ENCODE measurements at places on chromosomes 11 and 22.

- DNase-seq, result no peak
Measured at GRCh38 chr11:15196704-15197103, 82.0 kb downstream of the INSC start.

DNA sequence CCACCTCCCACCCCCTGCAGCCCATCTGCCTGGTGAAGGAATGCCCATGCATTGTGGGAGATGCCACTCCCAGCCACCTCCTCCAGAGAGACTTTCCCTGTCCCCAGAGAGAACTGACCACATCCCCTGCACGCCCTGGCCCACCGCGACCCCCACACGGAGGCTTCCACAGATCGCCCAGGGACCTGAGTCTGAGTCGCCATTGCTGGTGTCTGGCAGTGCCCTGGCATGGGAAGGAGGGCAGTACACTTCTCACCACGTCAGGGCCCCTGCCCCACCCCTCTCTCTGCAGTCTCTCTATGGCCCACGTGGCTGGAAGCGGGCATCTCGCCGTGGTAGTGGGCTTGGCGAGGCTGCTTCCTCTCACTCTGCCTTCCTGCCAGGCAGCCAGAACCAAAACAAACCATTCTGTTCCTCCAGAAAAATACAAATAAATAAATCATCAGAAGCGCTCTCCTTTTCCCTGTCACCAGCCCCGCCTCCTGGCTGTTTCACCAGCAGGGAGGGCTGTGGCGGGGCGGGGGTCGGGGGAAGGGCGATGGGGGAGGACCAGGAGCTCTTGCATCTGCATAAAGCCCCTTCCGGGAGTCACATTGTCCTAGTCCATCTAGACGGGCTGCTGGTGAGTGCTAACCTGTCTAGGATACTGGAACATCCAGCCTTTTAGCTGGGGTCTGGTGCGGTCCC lies 20.9 kb downstream of the SHISAL1 start:
- DNase-seq, result no peak

- no peak for DNase-seq
Measured at GRCh38 chr11:110331626-110332025, 35.2 kb upstream of the RDX start.

DNA sequence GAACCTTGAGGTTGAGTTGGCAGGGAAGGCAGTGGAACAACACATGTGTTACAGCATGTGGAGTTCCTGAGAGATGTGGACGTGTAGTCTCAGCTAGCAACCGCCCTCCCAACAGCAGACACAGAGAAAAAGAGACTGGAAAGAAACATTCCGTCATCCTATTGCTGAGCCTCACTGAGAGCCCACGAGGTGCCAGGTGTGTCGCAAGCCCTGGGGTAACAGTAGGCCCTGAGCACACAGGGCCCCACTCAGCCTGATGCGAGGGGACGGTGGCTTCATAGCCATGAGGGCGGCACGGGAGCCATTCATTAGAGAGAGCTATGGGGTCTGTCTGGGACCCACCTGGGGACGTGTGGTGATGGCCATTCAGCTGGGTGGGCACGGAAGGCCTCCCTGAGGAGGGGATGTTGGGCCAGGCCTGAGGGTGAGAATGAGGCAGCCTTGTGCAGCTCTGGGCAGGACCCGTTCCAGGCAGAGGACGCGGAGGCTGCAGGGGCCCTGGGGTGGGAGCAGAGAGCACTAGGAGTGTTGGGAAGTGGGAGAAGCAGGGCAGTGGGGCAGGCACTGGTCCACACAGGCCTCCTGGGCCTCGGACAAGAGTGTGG lies 26.2 kb downstream of the MPPED1 start:
- no peak for DNase-seq

- no peak for DNase-seq
Measured at GRCh38 chr22:20160041-20160440, 9.2 kb upstream of the CCDC188 start.

DNA sequence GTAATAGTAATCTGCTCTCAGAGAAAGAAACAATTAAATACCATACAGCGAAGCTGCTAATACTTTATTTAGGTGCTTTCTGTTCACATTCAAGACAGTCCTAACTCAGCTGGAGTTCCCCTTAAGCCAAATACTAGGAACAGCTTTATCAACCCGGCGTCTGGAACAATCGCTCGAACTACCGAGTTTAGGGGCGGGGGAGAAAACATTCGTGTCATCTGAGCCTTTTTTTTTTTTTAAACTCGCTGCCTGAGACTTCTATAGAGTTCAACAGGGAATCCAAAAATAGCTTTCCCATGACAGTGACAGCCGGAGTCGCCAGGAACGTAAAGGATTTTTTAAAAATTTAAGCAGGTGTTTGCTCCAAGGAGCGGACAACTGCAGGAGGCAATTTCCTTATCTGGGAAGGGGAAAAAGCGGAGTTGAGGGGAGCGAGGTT lies 852 bp downstream of the TRAF6 start:
- no peak for DNase-seq

GRCh38 chr11:60206616-60207015 lies 23.7 kb upstream of the MS4A6A start:
- DNase-seq, result no peak

DNA sequence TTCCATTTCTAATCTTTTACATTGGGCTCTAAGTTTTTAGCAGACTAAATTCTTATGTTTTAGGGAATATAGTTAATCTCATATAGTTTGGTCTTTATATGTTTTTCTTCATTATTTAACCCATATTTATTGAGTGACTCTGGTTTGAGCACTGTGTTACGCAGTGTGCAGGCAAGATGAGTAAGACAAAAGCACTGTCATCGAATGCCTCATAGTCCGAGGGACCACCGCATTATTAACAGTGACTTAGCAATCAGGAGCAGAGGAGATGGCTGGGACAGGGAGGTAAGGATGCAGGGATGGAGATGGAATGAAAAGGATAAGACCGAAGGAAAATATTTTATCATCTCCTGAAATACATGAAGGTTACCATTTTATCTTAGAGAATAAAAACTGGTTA lies 65.2 kb upstream of the CTSC start:
- DNase-seq, result no peak

- no peak for DNase-seq
Measured at GRCh38 chr11:8352876-8353505, 89.3 kb upstream of the LMO1 start.

DNA sequence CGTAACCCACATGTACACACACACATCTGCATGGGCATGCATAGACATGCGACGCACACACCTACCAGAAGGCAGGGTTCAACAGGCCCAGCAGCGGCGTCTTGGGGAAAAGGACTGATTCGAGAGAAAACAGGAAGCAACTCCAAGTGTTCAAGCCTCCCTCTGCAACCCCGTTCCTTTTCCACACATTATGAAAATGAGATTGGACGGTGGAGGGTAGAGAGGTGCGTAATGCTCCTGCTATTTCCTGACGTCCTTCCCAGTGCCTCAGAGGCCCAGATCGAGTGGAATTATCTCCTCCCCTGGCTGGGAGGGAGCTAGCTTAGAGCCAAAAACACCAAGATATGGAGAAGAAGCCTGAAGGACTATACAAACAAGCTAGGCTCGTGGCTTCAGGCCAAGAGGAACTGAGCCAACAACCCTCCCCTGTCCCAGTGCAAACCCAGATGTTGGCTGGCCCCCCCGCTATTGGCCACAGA lies 289.2 kb downstream of the MN1 start:
- no peak for DNase-seq

DNA sequence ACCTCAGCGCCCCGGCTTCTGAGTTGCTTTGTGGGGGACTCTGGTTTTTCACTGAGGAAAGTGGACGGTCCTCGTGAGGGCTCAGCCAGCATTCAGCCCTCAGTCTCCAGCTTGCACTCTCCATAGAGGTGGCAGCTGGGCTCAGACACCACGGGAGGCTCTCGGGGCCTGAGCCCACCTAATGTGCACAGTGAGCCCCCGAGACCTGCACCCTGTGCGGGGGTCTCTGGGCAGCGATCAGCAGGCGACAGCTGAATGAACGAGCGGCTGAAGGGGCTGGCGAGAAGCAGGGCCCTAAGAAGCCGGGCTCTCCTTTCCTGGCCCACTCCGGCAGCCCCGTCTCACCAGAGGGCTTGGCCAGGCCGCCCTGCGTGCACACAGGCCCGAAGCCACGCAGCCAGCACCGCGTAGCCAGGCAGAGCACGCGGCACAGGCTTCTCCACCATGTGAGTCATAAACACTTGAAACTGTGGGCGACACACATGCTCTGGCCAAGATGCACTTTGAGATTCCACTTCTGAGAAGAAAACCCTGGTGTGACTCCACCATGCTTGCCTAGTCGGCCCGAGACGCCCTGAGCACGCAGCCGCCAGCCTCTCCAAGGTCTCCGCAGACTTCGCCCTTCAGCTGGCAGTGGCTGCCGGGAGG lies 28.0 kb downstream of the TOLLIP start:
- DNase-seq, result no peak

- DNase-seq, result no peak
Measured at GRCh38 chr11:12175694-12176241, 65.4 kb downstream of the MICAL2 start.

DNA sequence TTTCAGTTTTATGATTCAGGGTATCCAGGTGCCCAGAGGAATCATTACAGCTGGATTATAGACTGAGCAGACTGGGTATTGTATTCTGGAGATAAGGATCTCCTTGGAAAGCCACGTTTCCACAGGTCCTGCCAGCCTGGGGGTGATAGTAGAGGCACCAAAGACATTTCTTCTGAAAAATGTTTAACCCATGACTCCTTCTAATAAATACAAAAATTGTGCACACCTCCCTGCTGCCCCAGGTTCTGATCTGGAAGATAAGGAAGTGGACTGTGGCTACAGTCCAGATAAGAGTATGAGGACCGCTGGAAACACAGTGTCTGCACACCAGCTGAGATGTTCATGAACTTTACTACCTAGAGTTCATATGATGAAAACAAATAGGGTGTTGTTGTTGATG lies 192.5 kb downstream of the DBX1 start:
- no peak for DNase-seq

DNA sequence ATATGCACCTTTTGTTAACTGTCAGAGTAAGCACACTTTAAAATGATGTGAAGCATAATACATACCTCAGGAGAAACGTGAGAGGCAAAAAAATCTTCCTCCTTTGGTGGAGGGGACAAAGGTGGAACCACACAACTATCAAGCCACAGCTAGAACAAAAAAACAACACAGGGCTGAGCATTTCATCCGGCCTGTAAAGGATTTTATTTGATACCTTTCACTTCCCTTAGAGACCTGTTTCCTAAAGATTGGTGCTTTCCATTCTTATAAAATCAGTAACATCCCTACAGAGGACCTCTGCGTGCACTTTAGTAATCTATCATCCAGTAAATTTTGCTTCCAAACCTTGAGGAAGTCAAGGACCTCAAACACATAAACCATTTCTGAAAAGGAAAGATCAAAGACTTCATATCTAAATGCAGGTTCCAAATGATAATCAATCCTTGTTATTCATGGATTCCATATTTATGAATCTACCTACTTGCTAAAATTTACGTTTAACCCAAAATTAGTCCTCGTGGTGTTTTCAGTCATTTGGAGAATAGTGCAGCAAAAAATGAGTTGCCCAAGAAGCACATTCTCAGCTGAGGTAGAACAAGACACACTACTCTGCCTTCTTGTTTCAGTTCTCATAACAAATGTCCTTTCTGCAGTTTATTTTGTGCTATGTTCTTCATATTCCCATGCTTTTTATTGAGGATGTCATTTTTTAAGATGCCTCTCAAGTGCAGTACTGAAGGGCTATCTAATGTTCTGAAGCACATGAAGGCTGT lies 22.7 kb downstream of the ARFGAP3 start:
- DNase-seq, result no peak

DNA sequence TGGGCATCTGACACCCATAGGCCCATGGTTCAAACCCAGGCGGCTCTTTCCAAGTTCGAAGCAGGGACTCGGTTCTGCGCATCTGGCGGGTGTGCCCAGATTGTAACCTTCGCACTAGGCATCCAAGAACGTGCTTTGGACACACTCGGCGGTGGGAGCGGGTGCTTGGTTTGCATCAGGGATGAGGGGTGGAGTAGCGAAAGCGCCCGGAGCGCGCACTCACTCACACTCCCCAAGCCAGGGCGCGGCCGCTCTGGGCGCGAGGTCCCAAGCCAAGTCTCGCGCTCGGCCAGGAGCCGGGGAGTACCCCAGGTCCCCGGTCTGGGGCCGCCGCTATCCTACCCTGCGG lies 243 bp upstream of the SYT9 start:
- DNase-seq, result no peak

- DNase-seq, result no peak
Measured at GRCh38 chr11:103202048-103202651, 92.9 kb downstream of the DYNC2H1 start.

DNA sequence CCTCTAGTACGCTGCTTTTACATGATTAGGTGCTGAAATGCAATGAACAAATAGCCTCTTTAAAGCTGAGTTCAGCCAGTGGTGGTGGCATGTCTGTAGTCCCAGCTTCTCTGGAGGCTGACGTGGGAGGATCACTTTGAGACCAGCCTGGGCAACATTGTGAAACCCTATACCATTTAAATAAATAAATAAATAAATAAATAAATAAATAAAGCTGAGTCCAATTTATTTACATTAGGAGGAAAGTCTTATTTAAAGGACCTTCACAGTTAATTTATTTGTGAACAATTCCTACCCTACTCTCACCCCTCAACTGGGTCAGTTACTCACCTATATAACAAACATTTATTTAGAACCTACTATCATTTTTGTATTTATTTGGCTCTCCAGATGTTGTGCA lies 4.8 kb upstream of the CHRDL2 start:
- DNase-seq, result no peak

Measured in NCI-H187 (cell line).